Anterior cingulate cortex (tissue), 58 donors: ENCODE measurements at places on chromosomes 2 and 18.
A peak's percentile ranks its signal among the peaks of the same experiment; 100 is the strongest.

DNA sequence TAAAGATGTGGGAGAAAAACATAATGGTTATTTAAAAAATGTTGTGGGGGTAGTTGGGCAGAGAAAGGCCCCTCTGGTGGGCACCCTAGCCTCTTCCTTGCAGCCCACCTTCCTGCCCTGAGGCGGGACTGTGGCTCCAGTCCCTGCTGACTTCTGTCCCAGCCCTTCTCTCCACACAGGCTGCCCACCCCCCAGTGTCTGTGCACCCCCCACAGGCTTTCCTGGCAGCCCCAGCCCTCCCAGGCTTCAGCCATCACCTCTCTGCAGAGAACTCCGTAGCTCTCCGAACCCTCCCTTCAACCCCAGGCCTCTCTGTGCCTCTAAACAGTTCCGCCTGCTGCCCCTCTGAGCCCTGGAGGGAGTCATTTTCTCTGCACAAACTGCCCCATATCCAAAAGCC, 75.4 kb downstream of the DYSF start:
- no peak for DNase-seq

DNA sequence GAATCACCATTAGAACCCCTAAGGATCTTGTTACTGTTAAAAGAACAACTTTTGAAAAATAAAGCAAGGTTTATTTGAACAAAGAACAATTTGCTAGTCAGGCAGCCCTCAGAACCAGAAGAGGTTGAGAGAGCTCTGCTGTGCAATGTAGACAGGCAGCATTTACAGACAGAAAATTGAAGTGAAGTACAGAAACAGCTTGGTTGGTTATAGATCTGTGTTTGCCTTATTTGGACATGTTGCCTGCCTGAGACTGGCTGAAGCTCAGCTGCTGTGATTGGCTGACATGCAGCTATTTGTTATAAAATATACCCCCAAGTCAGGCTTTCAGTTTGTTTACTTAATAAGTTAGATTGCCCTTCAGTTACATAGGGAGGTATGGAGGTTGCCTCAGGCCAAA, 12.5 kb downstream of the MSTN start:
- no peak for DNase-seq

DNA sequence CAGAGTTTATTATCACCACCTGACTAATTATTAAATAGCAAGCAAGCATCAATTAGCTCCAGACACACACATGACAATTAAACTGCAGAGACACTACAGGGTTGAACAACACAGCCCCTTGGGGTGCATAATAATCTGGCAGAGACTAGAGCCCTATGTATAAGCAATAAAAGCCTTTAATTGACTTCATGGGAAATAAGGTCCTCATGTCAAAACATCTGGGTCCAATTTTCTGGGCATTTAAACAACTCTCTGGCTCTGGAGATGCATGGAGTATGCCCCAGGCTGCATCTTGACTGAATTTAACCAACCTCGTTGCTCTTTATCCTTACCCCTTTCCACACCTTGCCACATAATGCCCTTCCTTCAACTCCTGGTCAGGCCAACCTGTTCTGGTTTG, 270.7 kb upstream of the THUMPD2 start:
- no peak for DNase-seq

DNA sequence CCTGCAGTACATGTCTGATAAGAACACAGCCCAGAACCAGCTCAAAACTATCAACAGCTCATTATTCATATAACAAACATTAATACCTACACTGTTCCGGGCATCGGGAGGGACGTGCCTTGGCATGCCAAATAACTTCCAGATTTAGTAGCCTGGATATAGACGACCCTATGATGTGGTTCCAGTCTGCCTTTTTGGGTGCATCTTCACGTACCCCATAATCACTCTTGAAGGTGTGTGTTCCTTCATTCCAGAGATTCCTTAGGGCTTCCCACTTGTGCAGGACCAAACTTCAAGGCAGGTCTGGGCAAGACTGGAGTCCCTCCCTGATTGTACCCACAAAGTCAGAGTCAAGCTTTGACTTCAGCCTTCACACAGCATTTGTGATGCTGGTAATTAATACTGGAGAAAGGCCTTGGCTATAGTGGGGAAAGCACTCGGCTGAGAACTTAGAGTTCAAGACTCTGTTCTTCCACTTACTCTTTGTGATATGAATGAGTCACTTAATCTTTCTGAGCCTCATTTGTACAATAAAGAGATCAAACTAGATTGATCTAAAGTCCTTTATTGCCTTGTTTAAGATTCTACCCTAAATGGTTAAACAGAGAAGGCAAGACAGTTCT, 27.7 kb upstream of the SPATS2L start:
- no peak for DNase-seq

GRCh38 chr2:123816928-123817327, 208.2 kb upstream of the CNTNAP5 start:
- DNase-seq: no peak

GRCh38 chr2:235940330-235940729, 227.9 kb downstream of the GBX2 start:
- DNase-seq: peak; percentile 26

DNA sequence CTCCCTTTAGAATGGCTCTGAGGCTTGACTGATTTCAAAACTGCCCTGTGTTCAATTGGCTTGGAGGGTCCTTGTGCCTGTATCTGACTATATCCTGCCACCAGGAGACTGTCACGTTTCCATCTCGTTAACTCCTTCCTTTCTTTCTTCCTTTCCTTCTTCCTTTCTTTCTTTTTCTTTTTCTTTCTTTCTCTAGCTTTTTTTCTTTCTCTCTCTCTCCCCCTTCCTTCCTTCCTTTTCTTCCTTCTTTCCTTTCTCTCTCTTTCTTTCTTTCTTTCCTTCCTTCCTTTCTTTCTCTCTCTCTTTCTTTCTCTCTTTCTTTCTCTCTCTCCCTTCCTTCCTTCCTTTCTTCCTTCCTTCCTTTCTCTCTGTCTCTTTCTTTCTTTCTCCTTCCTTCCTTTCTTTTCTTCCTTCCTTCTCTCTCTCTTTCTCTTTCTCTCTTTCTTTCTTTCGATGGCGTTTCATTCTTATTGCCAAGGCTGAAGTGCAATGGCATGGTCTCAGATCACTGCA, 38.1 kb upstream of the EML6 start:
- no peak for DNase-seq

DNA sequence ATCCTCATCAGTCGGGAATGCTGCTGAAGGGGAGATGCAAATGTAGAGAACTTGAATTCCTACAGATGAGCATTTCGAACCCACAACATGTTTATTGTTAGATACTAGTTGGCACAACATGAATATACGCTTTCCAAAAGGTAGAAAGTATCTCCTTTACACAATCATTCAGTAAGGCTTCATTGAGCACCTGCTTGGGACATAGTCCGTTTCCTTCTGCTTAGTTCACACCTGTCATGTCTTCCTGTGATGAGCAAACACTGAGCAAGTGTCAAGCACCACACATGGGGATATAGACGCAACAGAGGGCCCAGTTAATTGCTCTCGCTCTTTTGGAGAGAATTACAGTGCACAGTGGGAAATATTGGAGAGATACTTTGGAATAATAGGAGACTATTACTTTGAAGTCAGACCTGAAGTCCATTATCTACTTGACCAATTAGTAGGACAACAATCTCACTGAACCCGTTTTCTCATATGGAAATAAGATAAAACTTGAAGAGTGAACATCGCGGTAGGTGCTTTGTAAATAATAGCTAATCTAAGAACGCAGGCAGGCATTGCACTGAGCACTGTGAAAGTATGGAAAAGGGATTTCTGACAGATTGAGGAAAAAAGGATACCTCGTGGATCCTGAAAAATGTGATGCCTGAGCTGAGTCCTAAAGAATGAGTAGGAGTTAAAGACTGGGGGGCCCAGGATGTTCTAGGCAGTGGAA, 1.2 kb downstream of the CPSF3 start:
- no peak for DNase-seq

GRCh38 chr2:69544951-69545350, 98.6 kb downstream of the AAK1 start:
- DNase-seq: no peak

- no peak for DNase-seq
Measured at GRCh38 chr2:240435457-240435947, at the start of gene GPC1. TSS of gene GPC1 (plus strand) at chr2:240435663. CDS start at chr2:240435919, 256 bp downstream.

DNA sequence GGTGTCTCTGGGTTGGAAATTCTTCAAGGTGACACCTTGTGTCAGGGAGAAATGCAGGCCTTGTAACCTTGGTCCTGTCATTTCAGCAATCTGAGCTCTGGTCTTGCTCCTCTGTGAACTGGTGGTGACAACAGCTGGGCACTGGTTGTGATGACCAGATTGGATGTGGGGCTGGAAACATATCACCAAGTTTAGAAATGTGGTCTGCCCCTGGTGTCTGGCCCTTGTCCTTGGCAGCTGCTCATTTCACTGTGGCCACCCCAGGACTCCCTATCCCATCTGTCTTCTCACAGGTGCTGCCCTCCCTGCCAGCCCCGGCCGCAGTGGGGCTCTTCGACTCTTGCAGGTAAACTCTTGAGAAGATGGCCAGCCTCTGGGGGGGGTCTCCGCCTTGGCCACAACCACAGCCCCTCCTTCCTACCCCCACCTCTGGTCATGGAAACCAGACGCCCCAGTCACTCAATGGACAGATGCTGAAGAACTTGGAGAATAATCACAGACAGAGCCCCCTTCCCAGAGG, 20.7 kb downstream of the SIX3 start:
- no peak for DNase-seq

GRCh38 chr2:75462206-75462605, 98.5 kb downstream of the EVA1A start:
- DNase-seq: no peak

- no peak for DNase-seq
Measured at GRCh38 chr2:214156971-214157370, 253.9 kb upstream of the VWC2L start.

- no peak for DNase-seq
Measured at GRCh38 chr18:44900627-44901026, 219.9 kb downstream of the SETBP1 start.

DNA sequence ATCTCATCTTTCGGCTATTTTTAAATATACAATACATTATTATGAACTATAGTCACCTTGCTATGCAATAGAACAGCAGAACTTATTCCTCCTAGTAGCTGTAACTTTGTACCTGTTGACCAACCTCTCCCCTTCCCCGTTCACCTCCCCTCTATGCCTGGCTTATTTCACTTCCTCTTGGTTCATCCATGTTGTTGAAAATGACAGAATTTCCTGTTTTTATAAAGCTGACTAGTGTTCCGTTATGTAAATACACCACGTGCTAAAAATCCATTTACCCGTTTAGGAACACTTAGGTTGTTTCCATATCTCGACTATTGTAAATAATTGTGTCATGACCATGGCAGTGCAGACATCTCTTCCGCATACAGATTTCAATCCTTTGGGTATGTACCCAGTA, 10.3 kb downstream of the ALPI start:
- DNase-seq: no peak

GRCh38 chr2:30654404-30654803, 152.8 kb downstream of the CAPN13 start:
- DNase-seq: no peak

DNA sequence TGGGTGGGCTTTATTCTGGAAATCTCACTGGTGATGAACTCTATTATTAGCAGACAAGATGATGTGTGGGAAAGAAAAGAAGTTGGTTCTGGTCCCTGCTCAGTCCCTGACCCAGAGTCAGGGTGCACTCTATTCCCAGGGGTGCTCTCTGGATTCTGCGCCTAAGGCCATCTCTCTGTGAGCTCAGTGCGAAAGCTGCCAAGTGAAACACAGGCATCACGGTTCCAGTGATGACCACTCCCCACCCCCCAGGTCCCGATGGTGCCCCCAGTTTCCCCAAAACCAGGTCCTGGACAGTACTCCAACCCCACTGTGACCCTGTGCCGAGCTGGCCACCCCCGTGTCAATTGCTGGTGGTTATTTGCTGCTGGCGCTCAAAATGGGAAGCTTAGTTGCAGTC, 30.1 kb downstream of the RHOB start:
- no peak for DNase-seq

DNA sequence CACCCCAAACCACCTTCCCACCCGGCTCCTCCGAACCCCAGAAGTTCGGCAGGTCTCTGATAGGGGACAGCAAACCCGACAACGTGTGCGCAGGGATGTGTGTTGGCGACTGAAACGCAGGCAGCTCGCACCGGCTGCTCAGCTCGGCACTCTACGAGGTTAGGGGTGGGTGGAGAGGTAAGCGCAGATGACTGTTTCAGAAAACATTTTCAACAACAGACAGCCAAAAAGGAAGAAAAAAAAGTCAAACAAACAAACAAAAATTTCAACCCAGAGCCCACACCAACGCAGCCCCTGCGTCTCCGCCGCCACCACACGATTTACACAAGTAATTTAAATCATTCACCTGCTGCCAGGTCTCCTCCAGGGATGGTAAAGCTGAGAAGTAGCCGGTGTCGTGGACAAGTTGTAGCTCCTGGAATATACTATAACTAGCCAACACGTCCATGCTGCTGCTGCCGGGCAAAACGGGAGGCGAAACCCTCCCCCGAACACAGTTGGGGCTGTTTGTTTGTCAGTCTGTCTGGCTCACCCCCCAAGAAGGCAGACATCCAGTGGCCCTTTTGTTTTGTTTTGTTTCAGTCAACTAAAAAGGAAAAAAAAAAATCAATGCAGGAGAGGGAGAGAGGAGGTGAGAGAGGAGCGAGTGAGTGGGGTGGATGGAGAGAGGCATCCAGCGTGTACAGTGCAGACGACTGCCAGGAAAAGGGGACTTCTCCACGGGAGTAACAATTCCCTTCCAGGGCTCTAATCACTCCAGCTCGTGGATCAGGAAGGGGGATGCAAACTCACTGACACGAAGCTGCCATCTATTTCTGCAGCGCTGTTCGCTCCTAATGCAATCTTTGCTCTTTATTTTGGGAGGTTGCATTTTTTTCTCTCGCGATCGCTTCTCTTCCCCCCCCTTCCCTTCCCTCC, at the start of gene KLF7:
Gene KLF7, minus strand, starts transcription at position 828 of the 918 bp plus-strand sequence. Its CDS starts 380 bp downstream, at position 448.
- DNase-seq: peak; percentile 81

DNA sequence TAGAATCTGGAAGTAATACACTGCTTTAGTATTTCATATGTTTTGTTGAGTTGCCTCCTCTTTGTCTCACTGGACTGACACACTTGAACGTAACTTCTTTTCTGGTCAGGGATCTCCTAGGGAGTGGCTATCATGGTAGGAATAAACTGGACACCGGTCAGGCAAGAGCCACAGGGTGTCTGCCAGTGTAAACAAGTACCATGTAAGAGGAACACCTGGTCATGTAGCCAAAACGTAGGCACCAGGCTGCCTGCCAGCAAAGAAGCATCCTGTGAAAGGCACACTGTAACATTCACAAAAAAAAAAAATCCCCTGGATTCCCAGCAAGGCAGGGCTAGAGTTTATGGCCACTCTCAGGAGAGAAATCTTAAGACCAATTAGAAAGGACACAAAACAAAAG, 372.8 kb upstream of the RND3 start:
- DNase-seq: no peak
